ENCODE measurements at places on chromosomes 13 and 19.

DNA sequence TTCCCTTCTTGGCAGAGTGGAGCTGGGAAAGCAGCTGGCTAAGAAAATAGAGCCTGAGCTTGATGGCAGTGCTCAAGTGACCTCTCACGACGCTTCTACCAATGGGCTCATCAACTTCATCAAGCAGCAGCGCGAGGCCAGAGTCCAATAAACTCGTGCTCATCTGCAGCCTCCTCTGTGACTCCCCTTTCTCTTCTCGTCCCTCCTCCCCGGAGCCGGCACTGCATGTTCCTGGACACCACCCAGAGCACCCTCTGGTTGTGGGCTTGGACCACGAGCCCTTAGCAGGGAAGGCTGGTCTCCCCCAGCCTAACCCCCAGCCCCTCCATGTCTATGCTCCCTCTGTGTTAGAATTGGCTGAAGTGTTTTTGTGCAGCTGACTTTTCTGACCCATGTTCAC lies 4.3 kb upstream of the PDCD2L start:
- no peak for DNase-seq

DNA sequence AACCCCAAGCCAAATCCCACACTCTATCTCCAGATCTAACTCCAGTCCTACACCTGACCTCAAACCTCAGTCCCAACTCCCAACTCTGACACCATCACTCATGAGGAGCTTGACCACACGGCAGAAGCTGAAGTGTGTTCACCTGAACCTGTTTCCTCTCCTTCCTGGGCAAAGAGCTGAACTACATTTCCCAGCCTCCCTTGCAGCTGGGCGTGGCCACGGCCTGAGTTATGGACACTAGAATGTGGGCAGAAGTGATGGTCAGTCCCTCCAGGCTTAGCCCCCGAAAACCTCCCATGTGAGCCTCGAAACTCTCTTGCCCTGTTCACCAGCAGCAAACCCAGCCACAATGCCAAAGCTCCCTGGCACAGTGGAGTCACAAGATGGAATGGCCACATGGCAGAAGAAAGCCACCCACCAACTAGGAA lies 19.5 kb upstream of the MEIS3 start:
- no peak for DNase-seq

GRCh38 chr19:57026476-57026875 lies 93.3 kb upstream of the USP29 start:
- no peak for DNase-seq

GRCh38 chr13:20544201-20544923 lies 18.7 kb upstream of the CRYL1 start:
- DNase-seq: no peak

GRCh38 chr13:33194820-33195692 lies 90.5 kb downstream of the STARD13 start:
- peak; percentile 58 for DNase-seq

GRCh38 chr13:93296584-93296983 lies 70.0 kb downstream of the GPC6 start:
- no peak for DNase-seq

- DNase-seq: no peak
Observed at GRCh38 chr19:46608581-46609345, 7.6 kb downstream of the CALM3 start.

- DNase-seq: no peak
Observed at GRCh38 chr13:70630247-70630646, 522.0 kb upstream of the KLHL1 start.

DNA sequence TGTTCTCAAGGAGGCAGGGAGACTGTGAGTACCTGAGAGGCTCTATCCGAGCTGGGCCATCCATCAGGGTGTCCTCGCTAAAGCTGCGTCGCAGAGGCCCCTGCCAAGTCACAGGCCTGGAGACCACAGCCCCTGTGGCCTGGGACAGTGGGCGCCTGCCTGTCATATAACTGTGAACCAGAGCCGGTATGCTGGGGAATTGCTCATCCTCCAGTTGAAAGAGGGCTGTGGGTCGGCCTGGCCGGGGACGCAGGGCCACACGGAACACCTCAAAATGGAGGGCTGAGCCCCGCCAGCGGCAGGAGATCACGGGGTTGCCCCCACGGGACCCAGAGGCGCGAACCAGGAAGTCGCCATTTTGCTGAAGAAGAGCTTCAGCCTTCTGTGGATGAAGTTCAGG lies 6.6 kb downstream of the SH2D3A start:
- DNase-seq: no peak

DNA sequence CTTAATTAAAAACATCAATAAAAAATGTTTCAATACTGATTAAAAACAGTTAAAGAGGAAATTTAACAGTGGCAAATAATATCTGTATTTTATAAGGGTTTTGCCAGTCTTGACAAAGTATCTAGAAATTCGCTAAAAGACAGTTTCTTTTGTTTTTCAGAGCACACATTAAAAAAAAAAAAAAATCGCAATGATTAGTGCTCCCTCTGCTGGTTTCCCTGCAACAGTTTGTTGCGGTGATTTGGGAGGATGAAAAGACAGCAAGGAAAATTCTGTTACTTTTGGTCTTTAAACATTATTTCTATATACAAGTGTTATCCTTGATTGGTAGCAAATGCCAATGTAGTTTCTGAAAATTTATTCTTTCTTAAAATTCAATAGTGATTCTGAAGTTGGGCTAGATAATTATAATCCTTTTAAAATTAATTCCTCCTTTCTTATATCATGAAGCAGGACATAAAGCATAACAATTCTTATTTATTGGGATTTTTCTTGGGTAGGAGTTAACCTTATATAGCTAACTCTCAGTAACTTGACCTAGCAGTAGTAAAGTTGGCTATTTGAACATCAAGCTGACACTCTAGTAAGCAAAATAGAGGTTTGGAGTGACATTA lies 23.1 kb upstream of the SPRY2 start:
- DNase-seq: no peak
